ENCODE measurements at places on chromosomes 11 and 22. TPM values are rescaled to one million over a fixed set of nuclear protein-coding genes. Genes with fewer than 3 reads are reported as not detected.

GRCh38 chr11:76322540-76322939, 58.4 kb downstream of the THAP12 start:
- DNase-seq: peak; percentile 61

The RAG1 gene
- total RNA-seq: 1.1 TPM

The CELF1 gene
- 63.2 TPM for total RNA-seq

GRCh38 chr22:36267896-36268485, 15.1 kb downstream of the APOL1 start:
- no peak for DNase-seq

The TYR gene
- total RNA-seq: not detected

The TMEM191B gene
- 0.36 TPM for total RNA-seq

DNA sequence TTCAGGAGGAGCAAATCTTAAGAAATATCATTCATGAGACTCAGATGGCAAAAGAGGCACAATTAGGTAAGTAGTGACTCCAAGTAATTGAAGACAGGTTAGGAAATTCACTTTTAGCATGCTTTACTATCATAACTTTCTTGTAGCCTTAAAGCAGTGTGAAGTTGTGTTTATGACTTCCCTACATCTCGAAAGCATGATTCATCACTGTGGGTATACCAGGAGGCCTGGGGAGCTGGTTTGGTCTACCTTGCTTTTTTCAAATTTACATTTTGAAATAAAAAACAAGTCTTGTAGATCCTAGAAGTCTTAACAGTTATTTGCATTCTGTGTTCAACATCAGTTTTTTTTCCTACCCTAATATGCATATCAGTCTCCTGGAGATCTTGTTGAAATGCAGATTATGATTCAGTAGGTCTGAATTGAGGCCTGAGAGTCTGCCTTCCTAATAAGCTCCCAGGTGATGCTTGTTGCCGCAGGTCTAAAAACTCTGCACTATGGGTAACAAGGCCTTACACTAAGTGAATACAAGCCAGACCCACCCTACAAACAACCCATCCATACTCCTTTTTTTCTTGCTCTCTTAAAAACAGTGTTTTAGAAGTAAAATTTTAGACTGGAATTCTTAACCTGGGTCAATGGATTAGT, 41.4 kb downstream of the TTC17 start:
- no peak for DNase-seq

DNA sequence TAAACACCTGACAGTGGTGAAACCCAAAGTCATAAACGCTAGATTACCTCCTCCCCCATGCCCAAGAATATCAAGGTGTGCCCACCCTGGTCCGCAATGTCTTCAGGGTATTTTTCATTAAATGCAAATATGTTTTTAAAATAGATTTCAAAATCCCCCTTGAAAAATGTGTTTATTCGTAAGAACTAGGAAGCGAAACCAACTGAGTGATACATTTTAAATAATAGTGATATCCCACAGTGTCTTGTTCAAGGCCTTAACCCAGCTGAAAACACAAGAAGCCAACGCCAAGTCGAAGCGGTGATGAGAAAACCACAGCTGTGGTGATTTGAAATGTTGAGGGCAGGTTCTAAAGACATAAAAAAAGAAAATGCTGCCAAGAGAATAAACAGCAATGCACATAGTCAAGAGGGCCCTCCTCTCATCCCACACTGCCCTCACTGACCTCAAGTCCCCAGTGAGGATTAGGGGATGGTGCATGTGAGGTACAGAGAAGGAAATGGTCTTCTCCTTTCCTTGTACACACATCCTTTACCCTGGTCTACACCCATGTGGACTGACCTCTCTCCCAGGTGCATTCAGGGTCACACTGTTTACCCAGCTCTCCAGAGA, 25.5 kb downstream of the KCNJ1 start:
- no peak for DNase-seq

The PRPF19 gene
- 53.1 TPM for total RNA-seq

GRCh38 chr22:29914991-29915533, 32.1 kb downstream of the MTMR3 start:
- DNase-seq: no peak

DNA sequence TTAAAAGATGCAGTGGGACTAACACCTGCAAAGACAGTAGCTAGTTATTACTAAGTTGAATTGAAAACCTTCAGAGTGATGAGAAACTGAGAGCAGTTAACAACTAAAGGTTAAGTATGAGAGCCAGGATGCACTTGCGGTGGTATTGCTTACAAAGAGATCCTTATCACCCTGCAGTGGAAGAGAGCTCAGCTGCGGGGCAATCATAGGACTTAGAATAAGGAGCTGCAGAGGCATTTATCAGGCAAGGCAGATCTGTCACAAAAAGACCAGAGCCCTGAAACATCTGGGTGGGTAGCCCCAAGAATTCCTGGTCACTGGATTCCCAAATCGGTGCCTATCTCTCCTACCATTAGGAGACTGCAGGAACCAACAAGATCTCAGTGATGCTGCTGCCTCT, 34.3 kb upstream of the CFAP300 start:
- DNase-seq: no peak

DNA sequence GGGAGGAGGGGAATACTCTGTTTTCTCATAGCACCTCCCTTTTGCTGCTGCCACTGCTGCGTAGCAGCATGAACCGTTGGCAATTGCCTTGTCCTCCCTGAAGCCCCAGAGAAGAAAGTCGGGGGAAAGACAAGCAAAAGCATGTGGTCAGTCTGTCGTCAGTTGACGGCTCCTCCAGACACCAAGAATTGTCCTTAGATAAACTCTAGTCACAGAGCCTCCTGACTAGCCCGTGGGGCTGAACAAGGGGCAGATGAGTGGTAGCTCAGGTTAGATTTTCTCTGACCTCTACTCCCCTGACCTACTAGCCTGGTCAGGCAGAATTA, 126.4 kb upstream of the HSD17B12 start:
- DNase-seq: no peak

DNA sequence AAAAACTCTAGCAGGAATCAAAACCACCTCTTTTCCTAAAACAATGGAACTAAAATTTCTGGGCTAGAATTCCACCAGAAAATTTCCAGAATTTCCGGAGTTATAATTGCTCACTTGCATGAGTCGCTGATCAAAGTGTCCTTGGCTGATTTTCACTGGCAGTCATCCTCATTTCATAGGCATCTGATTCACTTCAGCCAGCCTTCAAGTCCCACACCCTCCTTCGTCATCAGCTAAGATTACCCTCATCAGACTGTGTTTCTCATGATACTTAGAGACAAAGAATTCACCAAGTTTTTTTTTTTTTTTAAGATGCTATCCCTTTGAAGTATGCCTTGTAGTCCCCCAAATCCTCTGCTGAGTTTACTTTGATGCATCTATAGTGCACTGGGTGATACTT, 71.5 kb upstream of the RAB38 start:
- peak; percentile 99 for DNase-seq

- DNase-seq: no peak
Measured at GRCh38 chr11:64127267-64128072, 38.4 kb downstream of the MACROD1 start.

The WNT11 gene
- not detected for total RNA-seq

- DNase-seq: no peak
Measured at GRCh38 chr11:126819194-126819593, 181.4 kb downstream of the KIRREL3 start.

DNA sequence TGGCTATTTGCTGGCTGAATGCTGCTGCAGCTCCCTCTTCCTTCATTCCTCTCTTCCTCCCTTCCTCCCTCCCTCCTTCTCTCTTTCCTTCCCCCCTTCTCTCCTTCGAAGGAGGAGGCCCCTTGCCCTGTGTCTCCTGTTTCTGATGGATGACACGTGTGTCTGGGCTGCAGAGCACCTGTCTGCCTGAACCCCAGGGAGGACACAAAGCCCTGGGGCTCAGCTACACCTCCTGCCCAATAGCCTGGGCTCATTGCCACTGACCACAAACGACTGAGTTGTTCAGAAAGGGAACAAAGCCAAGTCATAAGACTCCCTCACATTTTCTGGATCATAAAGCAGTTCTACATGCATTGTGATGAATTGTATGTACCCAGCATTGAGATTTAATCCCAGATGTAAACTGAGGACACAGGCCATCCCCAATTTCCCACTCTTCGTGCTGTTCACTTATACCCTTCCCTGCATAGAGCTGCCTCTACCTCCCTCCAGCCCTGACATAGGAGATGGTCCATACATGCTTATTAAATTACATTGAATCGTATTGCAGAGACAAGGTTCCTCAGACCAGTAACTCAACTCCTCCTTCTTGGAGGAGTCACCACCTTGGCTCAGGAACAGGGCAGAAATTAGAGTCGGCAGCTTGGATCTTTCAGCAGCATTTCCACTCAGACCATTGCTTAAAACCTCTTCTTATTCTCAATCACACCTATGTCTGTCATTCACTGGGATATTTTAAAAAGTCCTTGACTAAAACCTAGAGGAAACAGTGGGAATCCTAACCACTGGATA, 1.2 kb downstream of the CSRP3 start:
- DNase-seq: peak; percentile 90

- DNase-seq: no peak
Measured at GRCh38 chr11:119856681-119857485, 127.9 kb upstream of the NECTIN1 start.

GRCh38 chr11:72721689-72722049, 30.5 kb downstream of the ARAP1 start:
- DNase-seq: no peak

- DNase-seq: no peak
Measured at GRCh38 chr11:103980108-103980507, 56.3 kb upstream of the DDI1 start.

The CYB5R2 gene
- 11.2 TPM for total RNA-seq

DNA sequence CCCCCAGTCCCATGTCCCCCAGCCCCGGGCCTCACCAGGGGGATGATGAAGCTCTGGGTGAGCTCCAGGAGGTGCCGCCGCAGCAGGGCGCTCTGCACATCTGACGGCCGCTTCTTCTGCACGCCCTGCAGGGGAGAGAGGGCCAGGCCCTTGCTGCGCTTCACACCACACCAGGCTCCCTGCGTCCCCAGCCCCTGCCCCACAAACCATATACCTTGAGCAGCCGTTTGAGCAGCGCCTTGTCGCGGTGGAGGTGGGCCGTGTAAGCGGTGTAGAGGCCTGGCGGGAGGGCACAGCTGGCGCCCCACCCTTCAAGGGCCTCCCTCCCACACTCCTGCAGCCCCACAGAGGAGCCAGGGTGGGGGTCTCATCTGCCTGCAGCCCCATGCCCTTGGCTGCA, 6.2 kb upstream of the PLXNB2 start:
- no peak for DNase-seq

DNA sequence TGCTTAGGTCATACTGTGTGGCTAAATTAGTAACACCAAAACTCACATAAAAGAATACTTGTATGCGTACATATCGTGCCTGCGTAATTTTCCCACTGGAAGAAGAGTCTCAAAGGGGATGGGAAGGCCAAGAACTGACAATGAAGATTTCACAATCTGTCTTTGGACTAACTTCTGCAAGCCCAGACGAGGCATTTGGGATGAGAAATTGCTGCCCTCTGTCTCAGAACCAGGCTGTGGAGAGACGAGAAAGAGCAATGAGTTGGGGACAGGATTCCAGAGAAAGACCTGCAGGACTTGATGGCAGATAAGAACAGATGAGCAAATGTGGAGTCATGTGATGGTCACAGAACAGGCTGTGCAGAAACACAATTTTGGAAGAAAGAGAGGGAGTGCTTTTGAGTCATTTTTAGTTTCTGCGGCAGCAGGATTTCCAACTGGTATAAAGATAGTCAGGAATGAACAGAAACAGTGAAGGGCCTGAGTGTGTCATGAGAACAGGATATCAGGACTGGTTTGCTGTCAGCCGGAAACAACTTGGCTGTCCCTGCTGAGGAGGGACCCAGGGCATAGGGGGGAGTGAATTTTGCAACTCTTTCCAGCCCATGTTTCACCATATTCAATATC, 82.7 kb upstream of the CTSC start:
- DNase-seq: peak; percentile 90

- DNase-seq: no peak
Measured at GRCh38 chr11:100031973-100032372, 655.1 kb upstream of the ARHGAP42 start.

DNA sequence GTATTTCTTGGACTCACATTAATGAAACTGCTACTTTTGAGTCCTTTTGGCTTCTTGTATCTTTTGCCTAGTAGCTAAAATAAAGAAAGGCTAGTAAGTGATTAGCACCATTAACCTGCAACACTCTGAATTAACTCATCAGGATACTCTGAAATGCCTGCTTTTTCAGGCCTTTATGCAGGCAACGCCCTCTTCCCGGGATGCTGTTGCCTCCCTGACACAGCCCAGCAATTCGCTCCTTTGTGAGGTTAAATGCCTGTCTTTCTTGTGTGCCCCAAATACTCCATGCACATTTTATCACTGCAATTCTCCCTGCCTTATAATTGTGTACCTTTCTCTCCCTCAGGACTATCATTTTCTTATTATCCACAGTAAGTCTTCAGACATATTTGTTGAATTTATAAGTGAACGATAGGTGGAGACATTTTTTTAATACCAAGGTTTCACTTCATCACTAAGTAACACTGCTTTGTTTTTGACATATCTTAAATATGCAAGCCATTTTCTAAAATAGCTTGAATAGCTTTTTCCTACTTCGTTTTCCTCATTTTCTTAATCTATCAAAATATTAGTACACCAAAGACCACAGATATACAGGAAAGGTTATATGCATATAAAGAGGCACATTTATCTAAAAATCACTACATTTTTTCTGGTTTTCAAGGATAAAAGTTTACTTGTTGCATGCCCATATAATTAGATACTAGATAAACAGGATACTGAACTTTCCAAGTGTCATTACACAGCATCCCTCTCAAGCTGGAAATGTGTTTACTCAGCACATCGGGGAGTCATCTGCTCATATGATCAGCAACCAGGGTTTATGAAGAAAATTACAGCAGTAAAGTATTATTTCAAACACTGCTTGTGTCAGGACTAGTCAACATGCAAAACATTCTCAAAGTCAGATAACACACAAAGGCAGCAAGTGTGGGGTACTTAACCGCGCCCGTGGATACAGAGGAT, 48.5 kb upstream of the DDI1 start:
- DNase-seq: peak; percentile 36

DNA sequence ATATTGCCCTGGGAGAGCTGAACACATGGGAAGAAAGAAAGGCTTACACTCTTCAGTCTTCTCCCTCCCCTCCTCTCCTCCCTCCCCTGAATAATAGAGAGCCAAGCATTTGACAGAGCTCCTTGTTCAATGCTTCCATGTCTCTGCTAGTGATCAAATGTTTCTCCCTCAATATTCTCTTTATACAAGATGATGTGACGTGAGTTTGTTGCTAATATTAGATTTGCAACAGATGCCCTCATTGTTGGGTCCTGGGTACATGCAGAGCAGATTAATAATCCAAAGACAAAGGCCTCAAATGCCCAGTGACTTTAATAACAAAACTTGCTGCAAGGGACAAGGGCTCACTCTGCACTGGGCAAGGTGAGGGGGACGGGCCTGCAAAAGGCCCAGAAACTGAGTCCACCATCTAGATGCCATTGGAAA, 7.1 kb upstream of the ENDOD1 start:
- no peak for DNase-seq

The IRAG1 gene
- 17.6 TPM for total RNA-seq

The CASP1 gene
- total RNA-seq: 21.0 TPM

The OR5D14 gene
- not detected for total RNA-seq

The PRG3 gene
- total RNA-seq: not detected

The GLYAT gene
- not detected for total RNA-seq
